ENCODE measurements at places on chromosomes 4 and X.

GRCh38 chrX:35006361-35006760 lies 63.8 kb downstream of the FAM47B start:
- DNase-seq = no peak

- DNase-seq = no peak
These were observed 200.6 kb upstream of the GATB start for GRCh38 chr4:151961456-151961855.

- no peak for DNase-seq
These were observed 43.2 kb downstream of the HAND2 start for GRCh38 chr4:173486714-173487392.

DNA sequence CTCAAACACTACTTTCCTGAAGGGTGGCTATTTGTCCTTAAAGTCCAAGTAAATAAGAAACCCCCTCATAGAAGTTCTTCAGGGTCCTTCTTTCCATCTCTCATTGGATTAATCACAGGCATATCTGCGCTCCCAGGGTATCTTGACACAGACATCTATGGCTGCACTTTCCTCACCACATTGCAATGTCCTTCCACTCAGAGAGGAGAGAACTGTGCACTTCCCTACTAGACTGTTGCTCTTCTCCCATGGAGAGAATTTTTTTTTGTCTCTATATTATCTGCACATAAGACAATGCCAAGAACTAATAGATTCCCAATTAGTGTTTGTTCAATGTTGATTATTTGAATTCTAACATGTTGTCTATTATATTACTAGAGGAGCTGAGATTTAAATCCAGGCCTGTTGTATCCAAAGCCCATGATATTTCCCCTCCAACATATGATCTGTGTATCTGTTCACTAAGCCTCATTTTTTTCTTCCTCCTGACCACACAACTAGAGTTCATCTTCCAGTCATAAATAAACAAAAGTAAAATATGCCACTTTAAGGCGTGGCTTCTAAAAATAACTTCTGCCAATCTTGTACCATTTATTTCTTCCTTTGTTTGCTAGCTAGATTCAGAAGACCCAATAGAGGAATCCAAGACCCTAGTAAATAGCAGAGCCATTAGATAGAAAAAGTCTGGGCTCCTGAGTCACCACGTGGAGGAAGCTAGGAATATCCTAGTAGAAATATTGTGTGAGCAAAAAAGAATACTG lies 61.5 kb upstream of the FAM241A start:
- DNase-seq = no peak

DNA sequence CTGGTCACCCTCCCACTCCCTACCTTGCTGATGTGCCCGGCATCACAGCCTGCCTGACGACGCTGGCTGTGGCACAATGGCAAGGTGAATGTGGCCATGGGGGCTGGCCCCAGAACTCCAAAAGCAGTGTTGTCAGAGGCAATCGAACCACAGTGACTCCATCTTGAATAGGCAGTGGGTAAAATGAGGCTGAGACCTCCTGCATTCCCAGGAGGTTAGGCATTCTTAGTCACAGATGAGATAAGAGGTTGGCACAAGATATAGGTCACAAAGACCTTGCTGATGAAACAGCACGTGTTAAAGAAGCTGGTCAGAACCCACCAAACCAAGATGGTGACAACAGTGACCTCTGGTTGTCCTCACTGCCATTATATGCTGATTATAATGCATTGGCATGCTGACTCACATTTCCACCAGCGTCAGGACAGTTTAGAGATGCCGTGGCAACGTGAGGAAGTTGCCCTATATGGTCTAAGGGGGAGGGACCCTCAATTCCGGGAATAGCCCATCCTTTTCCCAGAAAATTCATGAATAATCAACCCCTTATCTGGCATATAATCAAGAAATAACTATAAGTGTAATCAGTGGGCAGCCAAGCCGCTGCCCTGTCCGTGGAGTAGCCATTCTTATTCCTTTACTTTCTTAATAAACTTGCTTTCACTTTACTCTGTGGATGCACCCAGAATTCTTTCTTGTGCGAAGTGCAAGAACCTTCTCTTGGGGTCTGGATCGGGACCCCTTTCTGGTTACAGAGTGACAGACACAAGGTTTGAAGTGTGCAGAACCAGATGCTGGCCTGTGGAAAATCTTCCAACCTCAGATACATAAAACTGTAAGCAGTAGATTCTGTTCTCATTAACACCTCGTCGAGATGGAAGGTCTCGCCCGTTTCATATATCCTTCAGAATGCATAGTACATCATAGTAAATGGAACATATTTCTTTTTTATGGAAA lies 26.8 kb upstream of the CLDN24 start:
- no peak for DNase-seq

DNA sequence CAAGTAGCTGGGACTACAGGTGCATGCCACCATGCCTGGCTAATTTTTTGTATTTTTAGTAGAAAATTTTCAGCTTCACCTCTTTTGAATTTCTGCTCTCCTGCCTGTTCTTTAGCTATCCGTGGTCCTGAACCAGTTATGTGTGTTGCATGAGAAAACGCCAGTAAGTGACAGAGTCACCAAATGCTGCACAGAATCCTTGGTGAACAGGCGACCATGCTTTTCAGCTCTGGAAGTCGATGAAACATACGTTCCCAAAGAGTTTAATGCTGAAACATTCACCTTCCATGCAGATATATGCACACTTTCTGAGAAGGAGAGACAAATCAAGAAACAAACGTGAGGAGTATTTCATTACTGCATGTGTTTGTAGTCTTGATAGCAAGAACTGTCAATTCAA lies 13.9 kb downstream of the ALB start:
- DNase-seq = no peak

GRCh38 chr4:10659251-10659650 lies 25.3 kb downstream of the CLNK start:
- DNase-seq = no peak

GRCh38 chrX:45912316-45912715 lies 632.9 kb downstream of the ZNF674 start:
- no peak for DNase-seq

DNA sequence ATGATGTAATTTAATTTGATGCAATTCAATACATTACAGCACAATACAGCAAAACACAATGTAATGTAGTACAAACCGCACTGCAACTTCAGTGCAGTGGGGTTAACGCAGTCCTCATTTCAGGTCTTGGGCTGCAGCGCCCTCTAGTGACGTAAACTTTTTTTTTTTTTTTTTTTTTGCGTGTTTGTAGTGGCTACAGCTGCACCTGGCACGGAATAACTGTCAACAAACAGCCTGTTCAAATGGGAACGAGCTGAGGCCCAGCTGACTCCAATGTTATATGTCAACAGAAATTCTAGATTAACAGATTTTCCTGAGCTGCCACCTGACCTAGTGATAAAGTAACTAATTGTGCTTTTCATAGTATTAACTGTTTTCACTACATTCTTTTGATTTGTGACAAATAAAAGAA lies 33.5 kb upstream of the RASSF6 start:
- no peak for DNase-seq

GRCh38 chr4:56129431-56129861 lies 180.7 kb downstream of the CEP135 start:
- no peak for DNase-seq

GRCh38 chr4:141807103-141807891 lies 170.9 kb downstream of the IL15 start:
- DNase-seq = no peak

DNA sequence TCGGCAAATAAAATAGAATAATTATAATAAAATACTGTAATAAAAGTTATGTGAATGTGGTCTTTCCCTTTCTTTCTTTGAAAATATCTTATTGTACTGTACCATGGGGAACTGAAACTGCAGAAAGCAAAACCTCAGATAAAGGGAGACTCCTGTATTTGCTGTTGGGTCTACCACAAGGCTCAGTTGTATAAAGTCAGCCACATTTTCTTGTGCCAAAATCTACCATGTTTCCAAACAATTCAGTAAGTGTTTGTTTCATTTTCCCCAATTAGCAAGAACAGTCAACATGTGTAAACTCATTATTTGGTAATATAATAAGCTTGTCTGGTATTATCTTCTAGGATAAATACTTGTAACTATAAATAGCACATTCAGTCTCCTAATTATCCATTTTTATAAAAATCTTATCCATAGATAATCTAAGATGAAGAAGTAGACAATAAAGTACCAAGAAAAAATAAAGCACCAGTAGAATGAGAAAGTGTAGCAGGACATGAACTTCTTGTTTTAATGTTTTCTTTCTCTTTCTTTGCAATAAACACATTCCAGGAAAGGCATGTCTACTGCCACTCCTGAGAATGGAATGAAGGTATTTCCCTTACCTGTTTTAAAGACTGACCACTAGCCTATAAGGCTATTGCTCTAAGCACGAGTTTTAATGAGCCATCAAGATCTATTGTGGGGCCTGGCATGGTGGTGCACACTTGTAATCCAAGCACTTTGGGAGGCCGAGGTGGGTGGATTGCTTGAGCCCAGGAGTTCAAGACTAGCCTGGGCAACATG lies 15.0 kb upstream of the OTUD4 start:
- no peak for DNase-seq

GRCh38 chr4:42008011-42008786 lies 17.9 kb downstream of the SLC30A9 start:
- no peak for DNase-seq

- DNase-seq = no peak
These were observed 68.6 kb downstream of the CHST7 start for GRCh38 chrX:46642145-46642544.

- no peak for DNase-seq
These were observed 816.4 kb upstream of the FRG1 start for GRCh38 chr4:189124149-189124758.

- no peak for DNase-seq
These were observed 89.0 kb downstream of the COMMD8 start for GRCh38 chr4:47374477-47374876.

DNA sequence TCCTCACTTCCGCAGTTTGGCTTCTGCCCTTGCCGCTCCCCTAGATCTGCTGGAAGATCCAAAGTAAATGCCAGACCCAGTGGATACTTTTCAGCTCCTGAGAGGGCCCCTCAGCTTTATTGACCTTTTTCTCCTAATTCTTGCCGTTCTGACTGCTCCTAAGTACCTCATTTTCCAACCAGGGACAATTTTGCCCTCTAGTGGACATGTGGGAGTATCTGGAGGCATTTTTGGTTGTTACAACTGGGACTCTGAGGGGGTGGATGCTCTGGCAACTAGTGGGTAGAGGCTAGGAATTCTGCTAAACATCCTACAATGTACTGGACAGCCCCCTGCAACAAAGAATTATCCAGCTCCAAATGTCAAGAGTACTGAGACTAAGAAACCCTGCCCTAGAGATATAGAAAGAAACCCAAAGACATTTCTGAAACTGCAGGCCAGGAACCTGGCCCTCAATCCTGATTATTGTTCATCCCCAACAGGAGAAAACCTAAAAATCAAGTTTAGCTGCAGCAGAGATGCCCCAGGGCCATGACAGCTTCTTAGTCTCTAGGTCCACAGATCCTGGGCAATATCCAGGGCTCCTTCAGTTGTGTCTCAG lies 3.4 kb downstream of the TEX13B start:
- no peak for DNase-seq
